ENCODE measurements at places on chromosomes 13 and 19. TPM values are rescaled to one million over a fixed set of nuclear protein-coding genes. Genes with fewer than 3 reads are reported as not detected.
A peak's percentile ranks its signal among the peaks of the same experiment; 100 is the strongest.

The SHD gene
- total RNA-seq = not detected

DNA sequence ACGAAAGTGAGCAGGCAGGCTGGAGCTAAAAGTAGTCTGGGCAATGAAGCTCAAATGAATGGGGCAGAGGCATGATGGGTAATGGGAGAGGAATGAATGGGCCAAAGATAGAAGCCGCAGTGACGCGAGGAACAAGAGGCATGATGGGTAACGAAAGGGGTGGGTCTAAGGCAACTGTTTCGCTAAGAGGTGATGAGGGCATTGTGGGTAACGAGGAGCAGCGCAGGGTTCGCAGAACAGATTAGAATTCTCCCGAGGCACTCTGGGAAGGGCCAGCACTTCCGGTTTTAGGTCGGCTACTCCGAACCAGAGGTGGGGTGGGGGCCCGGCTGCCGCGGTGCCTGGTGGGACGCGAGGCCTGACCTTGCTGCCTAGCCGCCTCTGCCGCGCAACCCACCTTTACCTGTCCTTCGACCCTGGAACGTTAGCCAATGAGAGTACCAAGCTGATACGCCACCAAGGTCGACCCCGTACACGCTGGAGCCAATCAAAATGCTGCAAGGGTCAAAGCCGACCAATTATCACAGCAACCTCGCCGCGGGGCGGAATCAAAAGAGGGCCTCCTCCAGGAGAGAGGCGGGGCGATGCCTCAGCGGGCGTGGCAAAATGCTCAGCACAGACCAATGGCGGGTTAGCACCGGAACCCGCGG is 563 bp upstream of the TOMM40 start:
- peaks cover 35% of the 10 kb centered on the region for H3K36me3 ChIP-seq
- no peak for DNase-seq

GRCh38 chr19:39053276-39054090 is 21.1 kb upstream of the FBXO27 start:
- H3K4me3 ChIP-seq = no peak overlapping the region
- no peak for DNase-seq
- H3K27me3 ChIP-seq = peaks cover 2% of the 10 kb centered on the region
- no peaks in the 10 kb centered on the region for H3K4me1 ChIP-seq

The MISP3 gene
- total RNA-seq = 1.1 TPM

GRCh38 chr13:46738055-46738454 is 58.9 kb downstream of the ESD start:
- H3K27ac ChIP-seq = no peak overlapping the region
- H3K36me3 ChIP-seq = peaks cover 12% of the 10 kb centered on the region
- no peaks in the 10 kb centered on the region for H3K4me1 ChIP-seq
- DNase-seq = no peak

DNA sequence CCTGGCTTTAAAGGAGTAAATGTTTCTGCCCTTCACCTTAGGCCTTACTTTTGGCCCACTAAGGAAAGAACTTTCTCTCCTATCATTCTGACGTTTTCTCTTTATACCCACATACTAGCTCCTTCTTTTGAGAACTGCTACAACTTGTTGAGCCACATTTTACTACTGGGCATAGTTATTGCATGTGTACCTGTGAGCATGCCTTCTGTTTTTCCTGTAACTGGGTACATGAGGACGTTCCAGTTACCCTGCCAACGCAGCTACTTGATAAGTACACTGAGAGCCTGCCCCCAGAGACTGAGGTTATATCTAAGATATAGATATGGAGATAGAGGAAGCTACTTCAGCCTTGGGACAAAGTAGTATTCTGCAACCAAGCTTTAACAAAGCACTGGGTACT is 3.5 kb downstream of the CCDC169 start:
- H3K4me1 ChIP-seq = peaks cover 15% of the 10 kb centered on the region
- no peak for DNase-seq
- no peak overlapping the region for H3K27ac ChIP-seq
- no peak overlapping the region for H3K4me3 ChIP-seq

DNA sequence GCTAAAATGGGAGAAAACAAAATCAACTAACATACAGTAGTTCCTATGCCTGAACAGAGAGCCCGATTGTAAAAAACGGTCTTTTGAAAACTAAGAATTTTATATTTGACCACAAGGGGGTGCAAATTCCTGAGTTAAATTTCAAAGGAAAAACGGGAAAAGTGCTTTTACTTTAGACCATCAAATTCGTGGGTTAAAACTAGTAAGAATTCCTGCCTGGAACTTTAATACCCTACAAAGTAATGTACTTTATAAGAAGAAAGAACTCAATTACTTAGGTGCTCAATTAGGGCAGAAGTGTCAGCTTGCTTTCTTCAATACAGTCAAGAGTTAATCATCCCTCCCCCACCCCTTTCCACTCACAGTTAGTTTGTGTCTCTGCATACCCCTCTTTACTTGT is 69.8 kb downstream of the KCNRG start:
- peaks cover 26% of the 10 kb centered on the region for H3K36me3 ChIP-seq
- H3K4me1 ChIP-seq = peaks cover 26% of the 10 kb centered on the region
- no peak overlapping the region for H3K4me3 ChIP-seq
- H3K27me3 ChIP-seq = no peaks in the 10 kb centered on the region
- peak overlapping the region; percentile 37 for H3K27ac ChIP-seq

DNA sequence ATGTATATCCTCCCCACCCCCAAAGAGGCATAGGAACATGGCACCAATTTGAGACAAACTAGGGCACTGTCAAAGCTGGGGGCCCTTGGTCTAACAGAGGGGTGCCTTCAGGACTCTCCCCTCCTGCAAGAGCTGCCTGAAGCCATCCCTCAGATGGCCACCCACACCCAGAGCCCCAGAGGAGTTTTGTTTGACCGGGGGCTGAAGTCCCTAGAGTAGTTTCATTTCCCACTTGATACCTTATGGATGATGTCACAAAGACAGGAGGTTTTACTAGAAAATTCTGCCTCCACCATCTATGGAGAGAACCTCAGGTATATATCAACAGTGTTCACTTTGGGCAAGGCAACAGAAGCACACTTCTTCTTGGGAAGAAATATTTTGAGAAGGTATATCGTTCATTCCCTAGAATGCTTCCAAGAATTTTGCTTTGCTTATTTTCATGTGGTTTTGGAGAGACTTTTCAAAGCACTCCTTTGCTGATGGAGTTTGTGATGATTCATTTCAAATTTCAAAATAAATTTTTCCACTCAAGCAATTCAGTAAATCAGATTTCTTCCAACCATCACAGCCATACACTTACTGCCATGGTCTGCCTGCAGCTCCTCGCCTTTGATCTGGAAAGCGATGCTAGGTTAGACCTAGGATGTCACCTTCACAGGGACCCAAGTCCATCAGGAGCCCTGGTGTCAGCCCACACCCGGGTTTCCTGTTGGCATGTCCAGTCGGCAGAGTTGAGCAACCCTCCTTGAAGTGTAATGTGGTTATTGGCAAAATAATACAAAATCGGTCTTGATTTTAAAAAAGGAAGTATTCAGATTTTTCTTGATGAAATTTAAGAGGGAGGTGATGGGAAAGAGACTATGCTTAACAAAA is 207.0 kb downstream of the SHISA2 start:
- H3K4me1 ChIP-seq = peaks cover 29% of the 10 kb centered on the region
- H3K36me3 ChIP-seq = no peaks in the 10 kb centered on the region
- H3K4me3 ChIP-seq = no peak overlapping the region
- peaks cover 5% of the 10 kb centered on the region for H3K27me3 ChIP-seq
- no peak overlapping the region for H3K27ac ChIP-seq
- no peak for DNase-seq

DNA sequence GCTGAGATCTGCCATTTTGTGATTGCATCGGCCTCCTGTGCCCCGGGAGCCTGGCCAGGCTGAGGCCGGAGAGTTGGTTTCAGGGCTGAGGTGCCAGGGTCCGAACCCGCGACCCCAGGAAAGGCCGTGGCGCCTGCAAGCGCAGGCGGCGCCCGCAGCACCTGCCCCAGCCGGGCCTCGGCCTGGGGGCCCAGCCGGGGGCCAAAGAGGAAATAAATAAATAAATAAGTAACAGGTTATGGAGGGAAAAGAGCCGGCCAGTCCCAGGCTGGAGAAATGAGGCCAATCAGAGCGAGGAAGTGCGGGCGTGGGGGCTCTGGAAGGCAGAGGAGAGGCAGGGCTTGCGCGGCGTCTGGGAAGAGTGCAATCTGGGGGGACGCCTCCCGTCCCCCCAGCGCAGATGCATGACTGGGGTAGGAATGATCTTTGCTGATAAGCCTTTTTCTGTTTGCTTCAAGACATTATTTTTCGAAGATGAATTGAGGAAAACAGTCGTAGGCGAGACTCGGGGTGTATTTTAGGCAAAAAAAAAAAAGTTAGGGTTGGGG is 145.6 kb upstream of the ZNF536 start:
- peak overlapping the region; percentile 73 for H3K4me3 ChIP-seq
- peaks cover 64% of the 10 kb centered on the region for H3K27me3 ChIP-seq
- DNase-seq = no peak
- no peak overlapping the region for H3K27ac ChIP-seq
- H3K36me3 ChIP-seq = no peaks in the 10 kb centered on the region

- H3K4me1 ChIP-seq = peaks cover 5% of the 10 kb centered on the region
- H3K27me3 ChIP-seq = no peaks in the 10 kb centered on the region
- no peak for DNase-seq
- H3K27ac ChIP-seq = no peak overlapping the region
Measured at GRCh38 chr13:73072239-73072900, 13.6 kb downstream of the KLF5 start.

GRCh38 chr13:38394777-38395496 is 45.3 kb downstream of the UFM1 start:
- H3K27ac ChIP-seq = no peak overlapping the region
- peaks cover 4% of the 10 kb centered on the region for H3K4me1 ChIP-seq
- peaks cover 10% of the 10 kb centered on the region for H3K27me3 ChIP-seq
- DNase-seq = no peak

- H3K36me3 ChIP-seq = no peaks in the 10 kb centered on the region
- no peaks in the 10 kb centered on the region for H3K4me1 ChIP-seq
Measured at GRCh38 chr13:39498471-39499114, 104.4 kb downstream of the LHFPL6 start.

GRCh38 chr19:31498781-31499180 is 149.5 kb upstream of the TSHZ3 start:
- H3K27me3 ChIP-seq = no peaks in the 10 kb centered on the region
- DNase-seq = no peak
- H3K27ac ChIP-seq = no peak overlapping the region
- no peaks in the 10 kb centered on the region for H3K36me3 ChIP-seq

The TNNT1 gene
- total RNA-seq = 0.47 TPM

The DEDD2 gene
- total RNA-seq = 27.3 TPM

GRCh38 chr13:94353167-94353710 is 126.2 kb downstream of the DCT start:
- H3K27me3 ChIP-seq = peaks cover 9% of the 10 kb centered on the region
- H3K27ac ChIP-seq = no peak overlapping the region
- H3K36me3 ChIP-seq = no peaks in the 10 kb centered on the region
- H3K4me3 ChIP-seq = no peak overlapping the region
- H3K4me1 ChIP-seq = peaks cover 17% of the 10 kb centered on the region
- DNase-seq = no peak

- peaks cover 17% of the 10 kb centered on the region for H3K36me3 ChIP-seq
- H3K27me3 ChIP-seq = no peaks in the 10 kb centered on the region
- no peak for DNase-seq
- H3K27ac ChIP-seq = no peak overlapping the region
- no peak overlapping the region for H3K4me3 ChIP-seq
Measured at GRCh38 chr13:73733706-73734105, 400.5 kb downstream of the KLF12 start.

The SLC17A7 gene
- total RNA-seq = 0.07 TPM

DNA sequence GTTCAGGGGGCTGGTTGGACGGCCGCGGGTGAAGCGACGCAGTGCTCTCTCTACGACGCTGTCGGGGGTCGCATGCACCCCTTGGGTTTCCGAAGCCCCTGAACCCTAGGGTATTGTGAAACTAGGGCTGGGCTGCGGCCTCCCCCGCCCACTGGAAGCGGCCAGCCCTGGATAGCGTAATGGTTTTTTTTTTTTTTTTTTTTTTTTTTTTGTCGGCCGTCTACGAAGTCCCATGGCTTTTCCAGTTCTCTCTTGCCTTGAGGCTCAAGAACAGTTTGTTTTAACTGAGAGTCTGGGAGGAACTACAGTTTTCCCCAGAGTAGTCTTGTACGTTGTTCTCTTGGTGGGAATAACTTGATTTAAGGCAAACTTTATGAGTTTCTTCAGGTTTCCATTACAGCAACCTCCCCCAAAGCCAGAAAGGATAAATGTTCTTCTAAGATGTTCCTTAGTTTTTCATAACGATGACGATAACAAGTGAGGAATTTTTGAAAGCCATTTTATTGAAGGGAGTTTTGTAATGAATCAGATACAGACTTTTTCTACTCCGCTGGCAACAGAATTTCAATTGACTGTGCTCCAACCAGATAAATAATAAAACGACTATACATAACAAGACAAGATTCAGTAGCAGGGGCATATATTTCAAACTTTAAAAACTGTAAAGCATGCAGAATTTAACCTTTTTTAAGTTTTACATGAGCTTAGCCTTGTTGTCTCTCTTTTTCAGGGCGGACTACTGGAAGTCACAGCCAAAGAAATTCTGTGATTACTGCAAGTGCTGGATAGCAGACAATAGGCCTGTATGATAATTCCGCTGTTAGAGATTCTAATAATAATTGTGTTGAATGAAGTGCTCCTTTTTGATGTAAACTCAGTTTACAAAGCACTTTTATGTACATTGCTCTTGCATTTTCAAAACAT is 867 bp downstream of the WBP4 start:
- H3K27me3 ChIP-seq = no peaks in the 10 kb centered on the region
- H3K4me1 ChIP-seq = peaks cover 51% of the 10 kb centered on the region
- H3K36me3 ChIP-seq = peaks cover 29% of the 10 kb centered on the region
- no peak for DNase-seq
- peak overlapping the region; percentile 100 for H3K27ac ChIP-seq

DNA sequence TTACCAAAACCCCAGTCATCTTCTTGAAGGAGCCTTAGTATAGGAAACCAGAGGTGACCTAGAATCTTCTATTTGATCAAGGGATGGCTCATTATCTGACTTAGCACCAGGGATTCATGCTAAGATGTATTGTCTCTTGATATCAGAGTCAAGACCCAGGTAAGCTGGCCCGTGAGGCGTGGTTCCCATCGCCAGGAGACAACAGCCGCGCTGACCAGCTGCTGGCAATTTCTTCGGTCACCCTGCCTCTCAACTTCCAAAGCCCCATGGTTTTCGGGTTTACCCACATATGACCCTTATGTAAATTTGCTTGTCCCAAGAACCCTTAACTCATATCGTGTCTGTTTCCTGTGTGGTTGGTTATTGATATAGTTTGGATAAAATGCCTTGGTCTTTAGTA is 77.7 kb upstream of the VSTM2B start:
- H3K4me3 ChIP-seq = no peak overlapping the region
- no peak for DNase-seq
- H3K36me3 ChIP-seq = no peaks in the 10 kb centered on the region
- H3K27ac ChIP-seq = no peak overlapping the region
- H3K27me3 ChIP-seq = peaks cover 2% of the 10 kb centered on the region

The ZNF580 gene
- 24.2 TPM for total RNA-seq

The ZNF320 gene
- total RNA-seq = 10.8 TPM

DNA sequence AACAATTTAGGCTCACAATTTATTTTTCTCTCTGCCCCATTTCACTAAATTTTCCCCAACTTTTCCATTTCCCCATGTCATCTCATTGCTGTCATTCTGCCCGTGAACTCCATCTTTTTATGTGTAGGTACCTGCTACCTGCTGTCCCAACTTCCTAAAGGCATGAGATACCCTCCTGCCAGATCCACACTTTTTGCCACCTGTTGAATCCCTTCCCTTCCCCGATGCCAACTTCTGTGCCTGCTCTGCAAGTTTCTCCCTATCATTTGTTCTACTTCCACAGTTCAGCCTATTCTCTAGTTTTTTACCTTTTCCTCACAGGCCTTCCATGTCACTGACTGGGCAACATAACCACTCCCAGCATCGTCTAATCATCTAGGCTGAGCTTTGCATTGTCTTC is 607.5 kb upstream of the KLF12 start:
- H3K27me3 ChIP-seq = peaks cover 3% of the 10 kb centered on the region
- H3K36me3 ChIP-seq = no peaks in the 10 kb centered on the region
- no peak overlapping the region for H3K27ac ChIP-seq
- no peak overlapping the region for H3K4me3 ChIP-seq
- no peak for DNase-seq

Measured in activated CD4-positive, alpha-beta T cell treated with anti-CD3 and anti-CD28 coated beads for 36 hours (primary cell).